ENCODE measurements at places on chromosomes 4 and X.
A peak's percentile ranks its signal among the peaks of the same experiment; 100 is the strongest.

- peak; percentile 49 for DNase-seq
Observed at GRCh38 chr4:1793496-1793840, 375 bp downstream of the FGFR3 start.

DNA sequence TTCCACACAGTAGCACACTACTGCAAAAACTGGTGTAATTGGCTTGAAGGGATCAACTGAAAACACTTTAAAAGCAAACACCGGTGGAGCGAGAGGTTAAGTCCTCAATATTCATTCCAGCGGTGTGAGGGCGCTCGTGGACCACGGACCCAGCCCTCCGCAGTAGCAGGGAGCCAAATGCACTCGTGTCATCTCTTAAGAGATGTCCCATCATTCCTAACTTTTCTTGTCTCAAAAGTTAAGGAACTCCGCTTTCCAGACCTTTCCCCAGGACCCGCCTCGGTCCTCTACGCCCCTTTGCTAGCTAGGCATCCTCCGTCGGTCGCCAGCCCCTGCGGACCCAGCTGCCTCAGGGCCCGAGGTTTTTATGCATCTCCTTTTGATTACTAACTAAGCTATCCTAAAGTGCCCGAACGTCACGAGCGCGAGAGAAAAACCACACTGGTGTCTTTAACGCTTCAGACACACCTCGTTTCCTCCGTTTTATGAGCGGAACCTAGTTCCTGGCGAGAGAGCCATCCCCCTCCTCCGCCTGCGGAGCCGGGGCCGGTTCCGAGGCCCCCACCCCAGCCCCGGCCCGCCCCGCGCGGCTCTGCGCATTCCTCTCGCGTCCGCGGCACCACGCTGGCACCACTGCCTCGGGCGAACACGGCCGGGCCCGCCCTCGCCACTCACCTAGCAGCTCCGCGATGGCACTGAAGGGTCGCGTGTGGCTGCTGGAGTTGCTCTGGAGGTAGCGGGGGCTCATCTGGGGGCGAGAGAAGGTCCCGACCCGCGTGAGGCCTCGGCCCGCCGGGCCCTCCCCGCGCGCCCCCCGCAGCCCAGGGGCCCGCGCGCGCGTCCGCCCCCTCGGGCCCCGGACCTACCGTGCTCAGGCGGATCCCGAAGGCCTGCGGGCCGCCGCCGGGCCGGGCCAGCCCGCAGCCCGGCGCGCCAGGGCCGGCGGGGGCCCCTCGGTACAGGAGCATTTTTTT, 723 bp downstream of the MORC4 start:
- peak; percentile 55 for DNase-seq

- peak; percentile 65 for DNase-seq
Observed at GRCh38 chr4:81724925-81725329, 253.2 kb upstream of the RASGEF1B start.

DNA sequence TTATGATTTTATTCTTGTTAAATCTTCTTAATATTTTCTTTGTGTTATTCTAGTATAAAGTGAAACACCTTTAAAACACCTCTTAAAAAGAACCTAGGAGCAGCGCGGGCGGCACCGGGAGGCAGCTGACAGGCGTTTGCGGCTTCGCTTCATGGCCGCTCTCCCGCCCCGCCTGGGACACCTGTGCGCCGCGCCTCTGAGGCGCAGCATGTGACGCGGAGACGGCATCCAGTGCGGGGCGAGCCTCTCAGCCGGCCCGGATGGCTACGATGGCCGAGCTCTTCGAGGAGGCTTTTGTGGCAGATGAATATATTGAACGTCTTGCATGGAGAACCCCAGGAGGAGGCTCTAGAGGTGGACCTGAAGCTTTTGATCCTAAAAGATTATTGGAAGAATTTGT, 1592.7 kb downstream of the TECRL start:
- DNase-seq = no peak
